ENCODE measurements at places on chromosomes 16 and 17. TPM values are rescaled to one million over a fixed set of nuclear protein-coding genes. Genes with fewer than 3 reads are reported as not detected.

CNGB1 gene
- not detected for total RNA-seq

FUS gene
- total RNA-seq = 569 TPM

TNFSF13 gene
- total RNA-seq = 5.4 TPM

EFNB3 gene
- 1.1 TPM for total RNA-seq

RDM1 gene
- total RNA-seq = not detected

DNA sequence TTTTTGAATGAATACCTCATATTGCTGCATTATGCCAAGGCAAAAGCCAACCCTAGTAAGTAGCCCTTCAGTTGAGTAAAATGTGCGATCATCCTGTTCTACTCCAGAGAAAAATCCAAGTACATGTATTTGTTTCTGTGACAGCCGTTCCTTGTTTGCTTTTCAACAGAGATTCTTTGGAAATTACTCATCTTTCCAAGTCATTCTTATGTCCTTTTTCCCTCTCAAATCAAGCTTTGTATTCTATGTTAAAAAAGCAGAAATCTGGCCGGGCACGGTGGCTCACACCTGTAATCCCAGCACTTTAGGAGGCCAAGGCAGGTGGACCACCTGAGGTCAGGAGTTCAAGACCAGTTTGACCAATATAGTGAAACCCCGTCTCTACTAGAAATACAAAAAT, 112.9 kb upstream of the HAS3 start:
- DNase-seq = peak; percentile 66

DNA sequence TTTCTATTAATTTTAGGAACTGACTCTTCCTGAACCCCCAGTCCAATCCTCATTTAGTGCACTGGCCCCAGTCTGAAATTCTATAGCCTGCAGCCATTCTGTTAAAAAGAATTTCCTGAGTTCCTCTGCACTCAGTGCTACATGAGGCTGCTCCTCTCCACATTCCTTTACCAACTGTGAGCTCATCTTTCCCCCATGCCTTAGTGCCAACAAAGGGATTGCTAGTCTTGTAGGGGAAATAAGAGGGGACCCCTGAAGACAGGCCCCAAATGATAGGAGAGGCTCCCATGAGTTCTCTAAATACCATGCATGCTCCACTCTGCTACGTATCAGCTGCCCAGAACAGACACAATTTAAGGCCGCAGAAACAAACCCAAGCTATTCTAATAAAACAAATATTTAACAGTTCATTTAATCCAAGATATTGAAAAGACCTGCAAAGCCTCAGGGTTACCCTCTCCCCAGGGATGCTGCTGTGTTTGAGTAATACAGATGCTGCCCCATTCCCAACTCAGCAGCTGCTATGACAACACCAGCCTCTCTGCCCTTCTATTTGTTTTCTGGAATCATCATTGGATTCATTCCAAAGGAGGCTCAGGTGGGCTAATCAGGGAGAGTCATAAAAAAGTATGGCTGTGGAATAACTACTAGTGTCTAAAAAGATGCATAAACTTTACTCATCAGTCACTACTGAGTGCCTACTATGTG, 228.5 kb downstream of the TOX3 start:
- no peak for DNase-seq

DNA sequence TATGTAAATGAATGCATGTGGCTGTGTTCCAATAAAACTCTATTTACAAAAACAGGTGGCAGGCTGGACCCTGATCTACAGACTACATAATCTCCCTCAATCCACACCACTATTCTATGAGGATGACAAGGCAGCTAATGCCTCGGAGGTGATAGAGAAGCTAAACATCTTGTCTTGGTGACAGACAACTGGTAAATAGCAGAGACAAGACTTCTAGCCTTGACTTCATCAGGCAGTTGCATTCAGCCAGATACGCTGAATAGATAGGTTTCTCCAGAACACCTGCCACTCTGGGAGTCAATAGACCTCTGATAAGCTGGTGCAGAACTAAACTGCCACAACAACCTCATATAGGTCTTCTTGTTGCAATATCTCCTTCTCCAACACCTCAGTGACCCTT, 3.3 kb downstream of the ATPAF2 start:
- no peak for DNase-seq

DNA sequence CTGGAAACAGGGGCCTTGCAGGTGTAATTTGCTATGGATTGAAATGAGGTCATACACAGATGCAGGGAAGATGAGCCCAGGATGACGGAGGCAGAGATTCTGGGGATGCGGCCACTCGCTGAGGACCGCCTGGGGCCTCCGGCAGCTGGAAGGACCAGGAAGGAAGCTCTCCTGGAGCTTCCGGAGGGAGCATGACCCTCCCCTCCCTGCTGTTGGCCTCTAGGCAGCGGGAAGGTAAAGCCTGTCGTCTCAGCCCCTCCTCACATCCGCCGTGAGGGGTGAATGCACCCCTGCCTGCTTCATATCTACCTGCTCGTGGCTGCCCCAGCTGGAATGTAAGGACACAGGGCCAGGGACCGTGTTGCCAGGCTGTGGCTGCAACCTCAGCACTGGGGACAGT, 29.1 kb upstream of the ZNF469 start:
- DNase-seq = no peak

DNA sequence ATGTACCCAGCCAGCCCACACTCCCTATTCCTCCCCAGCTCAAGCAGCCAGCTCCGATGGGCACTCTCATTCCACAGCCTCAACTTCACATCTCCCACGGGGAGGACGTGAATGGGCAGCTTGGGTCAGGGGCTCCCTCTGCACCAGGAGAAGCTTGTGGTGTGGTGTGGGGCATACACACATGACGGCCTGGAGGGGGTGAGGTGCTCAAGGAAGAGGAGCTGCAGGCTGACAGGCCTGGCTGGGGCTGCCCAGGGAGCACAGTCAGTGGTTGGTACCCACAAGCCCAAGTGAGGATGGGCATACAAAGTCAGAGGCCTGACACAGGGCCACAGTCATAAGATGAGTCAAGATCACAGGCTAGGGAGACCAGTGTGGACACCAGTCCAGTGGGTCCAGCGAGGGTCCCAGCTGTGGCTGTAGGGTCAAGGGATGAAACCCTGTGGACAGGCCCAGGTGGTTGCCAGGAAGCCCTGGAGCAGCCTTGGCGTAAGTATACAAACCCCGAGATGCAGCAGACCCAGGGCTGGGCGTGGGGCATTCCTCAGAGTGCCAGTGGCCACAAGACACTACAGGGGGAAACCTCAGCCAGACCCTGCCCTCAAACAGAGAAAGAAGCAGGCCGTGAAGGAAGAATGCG, 4.4 kb downstream of the DRC3 start:
- DNase-seq = no peak

DNA sequence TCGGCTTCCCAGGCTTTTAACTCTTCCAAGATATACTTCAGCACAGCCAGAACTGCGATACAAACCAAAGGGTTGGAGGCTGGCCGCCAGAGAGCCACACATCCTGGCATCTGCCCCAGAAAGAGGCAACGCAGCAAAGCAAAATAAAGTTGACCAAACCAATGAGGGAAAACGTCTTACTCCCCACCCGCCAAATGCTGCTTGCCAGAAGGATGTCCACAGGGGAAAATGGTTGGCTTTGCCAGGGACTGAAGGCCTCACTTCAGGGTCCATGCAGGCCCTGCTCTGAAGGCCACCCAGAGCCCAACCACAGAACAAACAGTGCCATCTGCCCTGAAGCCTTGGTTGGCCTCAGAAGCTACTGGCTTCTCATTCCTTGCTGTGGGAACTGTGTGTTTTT, 15.0 kb downstream of the CACNG1 start:
- DNase-seq = no peak

- DNase-seq = no peak
Measured at GRCh38 chr17:73349138-73349537, 37.3 kb upstream of the CDC42EP4 start.

DNA sequence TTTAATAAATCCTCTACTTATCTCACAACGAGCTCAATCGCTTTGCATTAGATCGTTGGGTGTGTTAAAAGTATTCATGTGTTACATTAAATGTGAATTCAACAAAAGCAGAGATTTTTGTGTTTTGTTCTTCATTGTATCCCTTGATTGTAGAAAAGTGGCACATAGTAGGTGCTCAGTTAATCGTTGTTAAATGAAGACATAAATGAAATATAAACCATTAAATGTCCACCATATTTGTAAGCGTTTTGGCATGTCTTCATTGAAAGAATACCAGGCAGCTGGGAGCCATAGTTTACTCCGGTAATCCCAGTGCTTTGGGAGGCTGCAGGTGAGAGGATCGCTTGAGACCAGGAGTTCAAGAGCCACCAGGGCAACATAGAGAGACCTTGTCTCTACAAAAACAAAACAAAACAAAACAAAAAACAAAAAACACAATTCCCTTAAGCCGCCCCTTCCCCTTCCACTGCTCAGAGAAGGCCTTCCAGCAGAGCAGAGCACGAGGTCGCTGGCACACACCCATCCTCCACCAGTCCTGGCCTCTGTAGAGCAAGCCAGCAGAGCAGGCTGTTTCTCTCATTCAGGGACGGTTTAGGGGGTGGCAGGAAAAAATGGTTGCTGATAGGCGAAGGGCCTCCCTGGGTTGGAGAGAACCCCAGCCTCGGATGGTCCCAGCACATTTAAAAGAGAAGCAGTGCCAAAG, 673 bp upstream of the CHD9 start:
- no peak for DNase-seq

DNA sequence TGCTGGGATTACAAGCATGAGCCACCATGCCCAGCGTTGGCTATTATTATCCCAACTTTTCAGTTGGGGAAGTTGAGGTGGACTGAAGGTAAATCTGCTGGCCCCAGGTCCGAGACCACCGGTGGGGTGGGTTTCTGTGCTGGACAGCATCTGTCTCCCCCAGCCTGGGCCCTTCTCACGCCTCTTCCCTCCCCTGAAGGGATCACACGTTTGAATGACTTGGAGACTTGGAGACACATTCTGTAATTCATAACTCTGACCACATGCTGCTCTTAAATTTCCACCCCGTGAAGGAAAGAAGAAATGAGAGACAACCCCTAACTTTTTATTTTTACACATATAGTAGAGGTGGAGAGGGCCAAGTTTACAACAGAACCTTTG, 109.8 kb downstream of the MSI2 start:
- DNase-seq = no peak

- DNase-seq = no peak
Measured at GRCh38 chr16:78985716-78986605, 614.6 kb downstream of the MAF start.

- DNase-seq = no peak
Measured at GRCh38 chr16:55453909-55454308, 25.1 kb upstream of the MMP2 start.

DNA sequence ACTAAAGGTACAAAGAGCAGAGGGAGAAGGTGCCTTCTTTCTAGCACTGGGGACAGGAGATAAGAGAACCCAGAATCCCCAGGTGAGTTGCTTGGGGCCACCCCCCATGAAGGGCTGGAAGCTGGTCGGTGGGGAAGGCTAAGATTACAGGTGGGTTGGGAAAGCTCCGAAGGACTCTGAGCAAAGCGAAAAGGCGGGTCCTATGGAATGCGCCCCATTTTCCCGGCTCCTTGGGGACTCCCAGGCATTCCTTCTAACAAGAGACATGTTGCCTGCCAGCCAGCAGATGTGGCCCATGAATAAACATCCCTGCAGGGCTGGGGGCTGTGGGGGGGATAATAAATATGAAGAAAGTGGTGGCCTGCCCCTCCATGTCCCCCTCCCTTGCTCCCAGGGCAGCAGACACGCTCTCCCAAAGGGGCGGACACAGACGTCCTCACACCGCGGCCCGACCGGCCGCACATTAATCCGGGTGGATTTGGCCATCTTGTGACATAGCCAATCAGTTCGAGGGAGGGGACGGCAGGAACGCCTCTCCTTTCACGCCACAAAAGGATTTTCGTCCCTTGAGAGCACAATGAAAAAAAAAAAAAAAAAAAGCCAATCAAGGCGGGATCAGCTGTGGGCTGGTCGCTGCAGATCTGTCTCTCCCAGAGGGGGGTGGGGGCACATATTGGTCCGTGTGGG, 98.5 kb downstream of the SOX9 start:
- no peak for DNase-seq

DNA sequence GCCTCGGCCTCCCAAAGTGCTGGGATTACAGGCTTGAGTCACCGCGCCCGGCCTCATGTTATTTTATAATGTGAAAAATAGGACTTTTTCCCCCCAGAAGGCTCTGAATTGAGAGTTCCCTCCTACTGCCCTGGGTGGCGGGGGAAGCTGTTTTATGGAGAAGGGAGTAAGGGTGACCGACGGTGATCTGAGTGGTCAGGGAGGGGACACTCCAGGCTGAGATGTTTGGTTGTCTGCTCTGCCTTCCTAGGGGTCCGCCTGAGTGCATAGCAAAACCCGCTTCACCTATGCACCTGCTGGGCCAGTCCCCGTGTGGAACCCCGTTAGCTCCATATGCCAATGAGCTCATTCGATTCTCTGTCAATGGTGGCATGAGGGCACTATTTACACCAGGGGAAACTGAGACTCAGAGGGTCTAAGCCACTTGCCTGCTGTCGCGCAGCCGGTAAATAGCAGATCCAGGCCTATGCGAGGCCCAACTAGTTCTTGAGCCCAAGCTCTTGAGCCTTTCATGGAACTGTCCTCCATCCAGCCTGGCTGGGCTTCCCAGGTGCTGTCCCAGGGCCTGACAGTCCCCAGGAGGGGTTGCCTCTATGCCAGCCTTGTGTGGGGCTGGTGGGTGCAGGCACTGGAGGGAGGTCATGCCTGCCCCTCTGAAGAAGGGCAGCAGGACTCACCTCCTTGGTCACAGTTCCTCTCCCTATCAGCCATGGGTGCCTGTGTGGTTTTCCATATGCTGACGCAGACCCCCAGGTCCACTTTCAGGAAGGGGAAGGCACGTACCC, 1.7 kb upstream of the GJD3 start:
- no peak for DNase-seq

DNA sequence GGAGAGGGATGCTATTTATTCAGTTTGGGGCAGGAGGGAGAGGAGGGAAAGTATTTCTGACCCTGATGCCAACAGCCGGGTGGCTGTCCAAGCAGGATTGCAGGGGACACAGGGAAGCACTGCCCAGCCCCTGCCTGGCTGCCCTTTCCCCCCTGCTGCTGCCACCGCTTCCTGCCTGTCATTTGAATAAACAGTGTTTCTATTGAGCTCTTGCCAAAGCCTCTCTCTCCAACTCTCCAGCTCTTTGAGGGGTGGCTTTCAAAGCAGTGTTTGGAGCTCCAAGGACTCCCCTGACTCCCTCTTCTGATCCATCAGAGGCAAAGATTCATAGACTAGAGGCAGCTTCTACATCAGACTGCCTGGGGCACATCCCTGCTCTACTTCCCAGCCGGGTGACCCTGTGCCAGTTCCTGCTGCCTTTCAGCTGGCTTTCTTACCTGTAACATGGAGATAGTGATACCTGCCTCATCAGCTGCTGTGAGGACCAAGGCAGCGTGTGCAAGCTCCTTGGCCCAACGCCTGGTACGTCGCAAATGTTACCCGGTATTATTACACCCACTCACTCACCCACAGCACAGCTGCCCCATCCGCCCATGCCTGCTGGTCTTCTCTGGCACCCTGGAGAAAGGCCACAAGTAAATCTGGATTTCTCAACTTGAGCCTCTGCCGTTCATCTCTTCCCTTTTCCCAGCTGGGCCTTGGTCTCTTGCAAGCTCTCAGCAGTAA, 9.5 kb downstream of the PROCA1 start:
- DNase-seq = no peak

DNA sequence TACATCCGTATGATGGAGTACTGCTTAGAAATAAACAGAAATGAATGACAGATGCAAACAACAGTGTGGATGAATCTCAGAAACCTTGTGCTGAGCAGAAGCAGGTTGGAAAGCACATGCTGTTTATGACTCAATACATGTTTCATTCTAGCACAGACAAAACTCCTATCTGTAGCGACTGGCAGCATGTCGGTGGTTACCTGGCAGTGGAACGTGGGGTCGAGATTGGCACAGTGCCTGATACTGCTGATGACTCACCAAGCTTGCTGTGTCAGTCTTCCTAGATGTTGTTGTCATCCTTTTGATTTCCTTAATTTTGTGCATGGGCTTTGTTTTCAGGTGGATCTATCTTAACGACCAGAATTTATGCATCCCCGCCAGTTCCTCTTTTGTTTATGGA, 62.1 kb downstream of the GAN start:
- DNase-seq = peak; percentile 67

Data from endothelial cell of umbilical vein (primary cell).